ENCODE measurements at places on chromosomes 1 and 21. TPM values are rescaled to one million over a fixed set of nuclear protein-coding genes. Genes with fewer than 3 reads are reported as not detected.
A peak's percentile ranks its signal among the peaks of the same experiment; 100 is the strongest.

- no peak for DNase-seq
Measured at GRCh38 chr1:41662061-41662764, 177.7 kb upstream of the EDN2 start.

Gene LSM10
- not detected for polyA plus RNA-seq

GRCh38 chr1:45456531-45456930, 34.4 kb downstream of the TESK2 start:
- DNase-seq = no peak

DNA sequence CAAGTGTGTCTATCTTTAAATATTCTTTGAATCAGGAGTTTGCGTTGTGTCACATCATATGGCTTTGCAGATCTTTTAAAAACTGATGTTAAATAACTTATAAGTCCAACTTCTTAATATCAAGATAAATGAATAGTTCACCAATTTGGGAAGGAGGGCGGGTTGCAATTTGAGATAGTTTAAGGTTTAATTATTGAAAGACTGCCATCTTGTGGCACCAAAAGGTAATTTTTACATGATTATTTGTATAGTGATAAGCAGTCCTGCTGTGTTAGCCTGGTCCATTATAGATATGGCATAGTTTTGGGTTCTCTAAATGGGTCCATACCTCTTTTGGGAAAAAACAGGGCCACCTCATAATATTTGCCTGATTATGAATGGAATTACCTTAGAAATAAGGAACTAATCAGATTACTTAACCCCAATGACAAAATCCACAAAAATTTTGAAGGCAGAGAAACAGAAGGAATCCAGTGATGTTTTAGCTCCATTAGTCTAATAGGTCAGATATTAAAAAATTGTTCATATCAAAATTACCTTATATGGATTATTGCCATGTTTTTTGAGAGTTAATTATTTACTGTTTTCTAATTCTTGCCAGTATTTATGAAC, 64.3 kb downstream of the PRKAA2 start:
- peak; percentile 67 for DNase-seq

DNA sequence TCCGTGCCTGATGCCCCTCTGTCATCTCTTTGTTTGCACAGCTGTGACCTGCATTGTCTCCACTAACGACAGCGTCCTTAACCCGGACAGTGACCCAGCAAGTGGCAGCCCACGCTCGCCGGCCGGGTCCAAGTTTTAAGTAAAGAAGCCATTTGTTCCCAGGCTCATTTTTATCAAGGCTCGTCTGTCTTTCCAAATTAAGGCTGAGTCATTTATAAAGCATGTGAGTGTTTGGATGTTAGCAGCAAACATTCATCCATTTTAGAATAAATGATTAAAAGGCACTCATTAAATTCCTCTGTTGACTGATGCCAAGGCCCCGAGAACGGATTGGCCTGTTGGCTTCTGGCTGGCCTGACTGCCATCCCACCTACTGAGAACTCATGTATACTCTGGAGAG, 514.5 kb downstream of the NPHP4 start:
- no peak for DNase-seq

All from muscle of arm (tissue), 14 donors.